Activated CD4-positive, alpha-beta T cell treated with anti-CD3 and anti-CD28 coated beads, Interleukin-2, amount 50 U/mL, for 48 hours (primary cell): ENCODE measurements at places on chromosomes 11 and 22.

DNA sequence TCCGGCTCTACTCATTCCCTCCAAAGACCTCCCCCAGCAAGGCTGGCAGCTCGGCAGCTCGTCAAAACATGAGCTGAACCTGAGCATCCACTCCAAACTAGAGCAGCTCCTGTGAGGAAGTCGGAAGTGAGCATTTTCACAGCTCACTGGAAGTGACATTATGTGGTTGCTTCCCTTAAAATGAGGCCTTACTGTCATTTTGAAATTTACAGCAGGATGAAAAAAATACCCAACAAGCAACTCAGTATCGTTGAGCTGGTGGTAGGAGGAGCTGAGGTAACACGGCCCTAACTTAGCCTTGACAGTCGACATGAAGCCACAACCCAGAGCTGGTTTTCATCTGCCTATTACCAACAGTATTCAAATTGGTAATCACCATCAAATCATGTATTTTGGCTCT, 38.0 kb upstream of the ARFGAP3 start:
- peak; percentile 15 for DNase-seq

GRCh38 chr11:107563702-107564101, 1.8 kb downstream of the ALKBH8 start:
- peak; percentile 17 for DNase-seq

GRCh38 chr22:31958625-31959239, 14.4 kb downstream of the YWHAH start:
- peak; percentile 16 for DNase-seq

- DNase-seq, result no peak
Observed at GRCh38 chr22:36797374-36797773, 19.5 kb downstream of the PVALB start.

DNA sequence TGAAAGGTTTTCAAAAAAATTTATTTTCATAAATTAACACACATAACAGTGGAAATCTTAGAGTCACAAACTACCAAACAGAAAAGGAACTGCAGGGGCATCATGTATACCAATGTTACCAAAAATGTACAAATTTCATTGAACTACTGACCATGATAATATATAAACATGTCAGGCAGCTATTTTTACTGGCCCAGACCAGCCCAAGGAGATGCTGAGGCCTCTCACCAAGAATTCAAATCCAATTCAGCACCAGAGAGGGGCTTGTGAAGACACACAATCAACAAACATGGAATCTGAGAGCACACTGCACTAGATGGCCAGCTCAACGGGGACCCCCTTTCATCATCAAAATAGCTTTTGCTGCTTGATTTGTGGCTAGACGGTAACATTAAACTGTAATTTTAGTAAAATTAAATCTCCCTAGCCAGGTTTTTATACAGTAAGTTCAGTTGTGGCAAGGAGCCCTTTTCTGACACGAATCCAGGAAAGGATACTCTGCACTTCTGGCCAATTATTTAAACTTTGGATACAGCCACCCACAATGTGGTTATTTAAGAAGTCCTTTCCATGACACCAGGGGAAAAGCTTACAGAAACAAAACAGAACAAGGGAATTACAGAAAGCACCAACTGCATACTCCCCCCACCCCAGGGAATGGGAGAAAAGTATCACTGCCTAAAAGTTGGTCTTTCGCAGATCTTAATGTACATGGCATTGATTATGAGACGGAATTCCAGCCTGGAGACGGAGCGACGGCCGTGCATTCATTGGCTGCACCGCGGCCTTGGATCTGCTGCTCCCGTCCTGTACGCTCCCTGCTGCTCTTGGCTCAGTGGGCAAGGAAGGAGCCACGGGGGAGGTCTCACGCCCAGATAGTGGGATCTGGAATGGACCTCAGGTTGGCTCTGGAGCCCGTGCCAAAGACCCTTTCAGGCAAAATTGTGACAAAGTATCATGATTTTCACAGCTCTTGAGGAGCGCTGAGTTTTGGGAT, 19.6 kb upstream of the PISD start:
- no peak for DNase-seq

GRCh38 chr22:49266561-49267519, 560.8 kb downstream of the BRD1 start:
- DNase-seq, result no peak

GRCh38 chr11:61162092-61162941, 1.1 kb upstream of the VPS37C start:
- peak; percentile 21 for DNase-seq

GRCh38 chr11:134950692-134951304, 538.8 kb upstream of the B3GAT1 start:
- no peak for DNase-seq

DNA sequence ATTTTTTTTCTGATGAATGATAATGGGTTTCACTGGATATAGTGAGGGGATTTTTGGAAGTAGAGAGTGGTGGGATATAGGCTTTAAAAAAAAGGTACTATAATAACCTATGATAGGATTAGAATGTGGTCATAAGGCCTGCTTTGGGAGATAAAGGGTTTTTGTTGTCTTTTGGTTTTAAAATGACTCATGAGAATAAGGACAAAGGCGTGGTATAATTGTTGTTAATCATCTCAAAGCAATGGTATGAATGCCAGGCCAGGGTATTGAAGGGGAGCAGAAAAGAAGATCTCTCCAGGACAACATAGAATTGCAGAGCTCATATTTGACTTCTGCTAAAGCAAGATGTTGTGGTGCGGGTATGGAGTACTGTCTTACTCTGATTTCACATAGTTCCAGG, 579.4 kb downstream of the JRKL start:
- DNase-seq, result no peak

GRCh38 chr11:70419307-70420007, 21.1 kb downstream of the CTTN start:
- DNase-seq, result no peak

DNA sequence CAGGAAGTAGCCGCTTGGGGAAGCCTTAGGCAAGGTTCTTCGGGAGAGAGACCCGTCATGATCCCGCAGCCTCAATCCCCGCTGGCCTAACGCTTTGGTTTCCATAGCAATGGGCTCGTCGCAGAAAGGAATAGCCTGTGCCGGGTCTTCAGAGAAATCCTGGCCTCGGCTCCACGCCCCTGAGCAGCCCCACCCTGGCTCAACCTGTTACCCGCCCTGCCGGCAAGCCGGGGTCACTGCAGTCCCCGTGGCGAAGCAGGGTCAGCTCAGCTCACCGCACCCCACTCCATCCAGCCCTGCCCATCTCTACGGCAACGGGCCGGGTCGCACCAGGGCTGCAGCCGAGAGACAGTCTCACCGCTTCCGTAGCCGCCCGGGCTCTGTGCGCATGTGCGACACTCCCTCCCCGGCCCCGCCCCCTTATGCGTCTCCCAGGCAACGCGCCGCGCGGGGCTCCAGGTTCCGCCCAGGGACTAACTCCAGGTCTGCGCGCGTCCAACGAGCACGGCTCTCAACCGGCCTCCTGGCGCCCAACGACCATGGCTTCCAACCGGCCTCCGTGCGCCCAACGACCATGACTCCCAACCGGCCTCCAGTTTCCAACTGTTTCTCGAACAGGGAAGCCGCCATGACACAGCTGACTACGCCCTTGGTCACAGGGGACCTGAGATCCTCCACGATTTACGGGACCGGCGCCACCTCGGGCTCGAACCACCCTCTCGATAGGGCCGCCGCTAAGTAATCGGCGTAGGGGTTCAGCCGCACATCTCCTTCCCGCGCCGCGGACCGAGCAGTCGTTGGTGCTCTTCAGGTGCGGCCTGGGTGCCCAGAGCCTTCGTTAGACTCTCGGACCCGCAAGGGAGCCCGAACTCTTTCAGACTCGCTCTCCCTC, at the start of gene DUSP18:
Gene DUSP18 (minus strand): TSS at position 382 of the 892 bp plus-strand sequence. CDS start 3,872 bp downstream, outside the sequence.
- peak; percentile 96 for DNase-seq

GRCh38 chr22:29842740-29843139, 4.7 kb upstream of the ASCC2 start:
- no peak for DNase-seq

DNA sequence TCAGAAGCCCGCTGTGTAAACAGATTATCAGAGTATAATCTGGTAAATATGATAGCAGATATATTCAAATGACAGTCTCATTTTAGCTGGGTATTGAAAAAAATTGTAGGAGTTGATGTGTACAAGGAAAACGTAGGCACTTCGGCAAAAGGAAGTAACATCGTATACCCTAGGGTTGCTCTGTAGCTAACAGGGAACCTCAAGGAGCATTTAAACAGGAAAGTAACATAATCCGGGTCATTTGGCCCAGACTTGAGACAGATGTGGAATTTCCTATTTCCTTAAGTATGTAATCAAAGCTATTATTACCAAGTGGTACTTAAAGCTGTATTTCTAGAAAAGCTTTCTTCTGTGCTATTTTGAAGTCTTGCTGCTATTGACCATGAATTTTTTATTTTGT, 215.6 kb downstream of the DDX10 start:
- DNase-seq, result no peak

DNA sequence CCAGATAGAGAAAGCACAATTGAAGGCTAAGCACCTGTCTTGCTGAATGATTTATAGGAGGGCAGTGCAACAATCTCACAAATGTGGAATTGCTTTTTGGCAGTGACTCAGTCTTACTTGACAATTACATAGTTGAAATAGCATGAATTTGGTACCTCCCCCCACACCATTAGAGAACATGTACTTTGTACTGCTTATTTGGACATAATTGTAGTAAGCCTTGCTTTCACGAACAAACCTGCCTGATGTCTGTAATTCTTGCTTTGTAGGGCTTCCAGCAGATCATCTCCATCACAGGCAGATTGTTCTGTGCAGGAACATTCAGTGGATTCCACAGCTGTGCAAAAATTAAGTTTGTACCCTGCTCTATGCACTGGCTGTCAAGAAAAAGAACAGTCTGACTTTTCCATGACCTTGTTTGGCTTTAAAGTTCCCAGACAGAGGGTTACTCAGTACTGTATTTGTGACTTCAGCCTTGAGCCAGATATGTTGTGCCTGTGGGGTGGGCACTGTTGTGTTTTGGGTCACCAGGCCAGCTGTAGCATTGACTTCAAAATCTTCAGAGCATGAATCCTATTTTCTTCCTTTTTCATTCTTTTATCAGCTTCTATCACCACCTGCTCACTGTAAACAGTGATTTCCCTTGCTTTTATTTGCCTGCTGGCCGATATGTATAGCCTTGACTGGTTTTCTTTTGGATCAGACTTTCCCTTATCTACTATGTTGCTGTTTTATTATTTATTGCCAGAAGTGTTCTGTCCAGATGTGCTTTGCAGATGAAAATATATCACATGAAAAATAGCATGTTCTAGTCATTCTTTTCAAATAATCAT, 941.0 kb upstream of the CHORDC1 start:
- no peak for DNase-seq

DNA sequence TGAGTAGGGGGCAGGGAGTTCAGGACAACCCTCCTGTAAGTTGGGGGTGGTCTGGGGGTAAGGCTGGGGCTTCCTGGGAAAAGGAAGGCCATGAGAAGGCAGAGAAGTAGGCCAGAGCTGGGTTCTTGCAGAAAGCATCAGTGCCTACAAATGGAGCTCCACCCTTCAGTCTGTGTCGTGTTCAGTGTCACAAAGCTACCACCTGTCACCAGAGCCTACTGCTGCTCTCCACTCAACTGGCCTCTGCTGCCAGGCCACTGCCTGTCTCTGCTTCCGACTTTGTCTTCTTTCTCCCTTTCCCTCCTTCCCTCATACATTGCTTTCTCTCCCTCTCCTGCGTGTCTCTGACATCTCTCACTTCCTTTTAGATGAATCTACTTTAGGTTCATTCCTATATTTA, 3.4 kb upstream of the WBP2NL start:
- DNase-seq, result no peak

DNA sequence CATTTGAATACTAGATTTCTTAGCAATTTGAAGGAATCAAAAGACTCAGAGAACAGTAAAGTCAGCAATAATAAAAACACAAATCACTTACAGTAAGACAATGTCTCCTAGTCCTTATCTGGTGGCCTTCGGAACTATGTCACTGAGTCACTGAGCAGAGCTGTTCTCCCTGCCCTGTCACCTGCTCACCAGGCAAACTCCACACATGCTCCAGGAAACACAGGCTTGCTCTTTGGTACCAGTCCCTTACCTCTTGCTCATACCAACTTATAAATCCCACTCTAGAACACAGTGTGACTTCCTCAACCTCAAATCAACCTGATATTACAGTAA, 81.1 kb upstream of the CHRM4 start:
- DNase-seq, result no peak

- DNase-seq, result no peak
Observed at GRCh38 chr11:113315811-113316210, 1.4 kb downstream of the TTC12 start.

- DNase-seq, result no peak
Observed at GRCh38 chr11:87083029-87083428, 45.3 kb downstream of the TMEM135 start.

DNA sequence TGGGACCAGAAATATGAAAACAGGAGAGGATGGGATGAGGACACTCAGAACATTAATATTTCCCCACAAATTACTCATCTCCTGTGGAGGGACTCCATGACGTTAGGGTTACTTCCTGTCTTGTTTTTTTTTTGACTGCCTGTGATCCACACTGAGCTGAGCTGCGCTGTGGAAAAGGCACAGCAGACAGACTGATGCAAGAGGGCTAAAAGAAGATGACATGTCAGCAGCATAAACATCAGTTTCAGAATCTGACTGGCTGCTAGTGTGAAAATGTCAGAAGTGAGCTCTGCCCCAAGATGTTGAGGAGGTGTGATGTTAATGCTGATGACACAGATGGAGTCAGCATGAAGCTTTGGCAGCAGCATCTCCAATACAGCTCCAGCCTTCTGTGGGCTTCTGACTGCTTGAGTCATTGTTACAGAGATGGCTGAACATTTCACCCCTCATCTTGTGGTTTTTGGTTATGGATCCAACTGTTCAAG, 286.8 kb downstream of the BLID start:
- no peak for DNase-seq

GRCh38 chr11:9594267-9595046, 21.0 kb downstream of the WEE1 start:
- DNase-seq, result no peak

- no peak for DNase-seq
Observed at GRCh38 chr11:38582151-38582550, 1984.1 kb upstream of the RAG2 start.

GRCh38 chr11:88827018-88827676, 238.6 kb downstream of the GRM5 start:
- DNase-seq, result no peak

DNA sequence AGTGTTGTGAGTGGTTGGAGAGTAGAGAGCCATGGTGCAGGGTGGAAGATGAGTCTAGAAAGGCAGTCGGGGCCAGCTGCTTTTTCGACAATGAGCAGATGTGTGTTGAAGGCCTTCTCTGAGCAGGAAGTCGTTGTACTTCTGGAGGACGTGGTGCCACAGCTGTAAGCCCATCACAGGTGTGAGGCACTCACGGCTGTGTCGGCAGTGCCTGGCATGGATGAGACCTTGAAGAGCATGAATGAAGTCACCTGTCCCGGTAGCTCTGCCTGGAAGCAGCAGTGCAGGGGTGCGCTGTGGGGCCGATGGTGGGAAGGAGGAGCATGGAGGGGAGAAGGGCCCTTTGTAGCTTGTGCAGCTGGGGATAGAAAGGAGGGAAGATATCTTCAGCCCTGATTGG, 165.2 kb downstream of the PKNOX2 start:
- DNase-seq, result no peak

DNA sequence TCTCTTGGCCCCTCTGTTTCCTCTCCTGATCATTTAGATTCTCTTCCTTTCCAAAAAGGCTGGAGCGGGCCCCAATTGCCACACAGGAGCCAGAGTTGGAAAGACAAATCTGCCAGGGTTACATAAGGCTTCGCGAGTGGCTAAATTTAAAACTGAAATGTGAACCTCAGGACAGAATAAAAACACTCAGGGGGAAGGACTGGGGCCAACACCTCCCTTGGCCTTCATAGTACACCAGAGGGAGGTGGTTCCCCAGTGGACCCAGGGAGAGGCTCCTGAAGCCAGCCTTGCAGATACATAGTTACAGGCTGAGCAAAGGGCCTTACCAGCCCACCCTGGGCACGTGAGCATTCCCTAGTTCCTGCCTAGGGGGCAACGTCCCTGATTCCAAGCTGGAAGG, 150.1 kb downstream of the MN1 start:
- DNase-seq, result no peak
